SHP77 treated with DMSO at 0.1 percent for 48 hours (cell line): ENCODE measurements at places on chromosomes 1 and 21.

- no peak for DNase-seq
These were observed 84.5 kb downstream of the POU2F1 start for GRCh38 chr1:167305059-167305705.

DNA sequence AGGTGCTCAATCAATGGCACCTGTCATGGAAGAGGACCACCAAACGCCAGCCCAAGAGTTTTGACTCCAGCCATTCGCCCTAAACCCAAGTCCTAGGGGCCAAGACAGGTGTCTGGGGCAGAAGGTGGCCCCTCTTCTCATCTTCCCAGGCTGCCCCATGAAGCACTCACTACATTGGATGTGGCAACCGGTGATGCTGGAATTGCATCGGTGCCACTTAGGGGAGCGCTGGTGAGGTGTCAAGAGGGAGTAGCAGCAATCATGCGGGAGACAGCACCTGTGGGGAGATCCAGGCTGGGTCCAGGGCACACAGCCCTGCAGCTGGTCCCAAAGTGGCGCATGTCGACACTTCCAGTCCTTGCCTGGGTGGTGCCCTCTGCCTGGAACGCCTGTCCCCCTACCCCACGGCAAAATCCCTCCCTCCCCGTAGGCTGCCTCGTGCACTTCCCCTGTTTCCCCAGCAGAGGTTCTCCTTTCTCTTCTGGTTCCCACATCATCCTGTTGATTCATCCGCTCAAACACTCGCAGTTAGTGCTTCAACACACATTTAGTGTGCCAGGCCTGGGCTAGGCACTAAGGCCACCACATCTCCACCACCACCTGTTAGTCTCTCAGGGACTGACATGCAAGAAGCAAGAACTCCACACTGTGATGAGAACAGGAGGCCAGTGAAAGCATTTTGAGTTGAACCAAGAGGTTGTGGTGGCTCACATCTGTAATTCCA is 18.5 kb downstream of the PLA2G2D start:
- DNase-seq, result no peak

- DNase-seq, result no peak
These were observed 346.1 kb downstream of the SIPA1L2 start for GRCh38 chr1:232283864-232284263.

DNA sequence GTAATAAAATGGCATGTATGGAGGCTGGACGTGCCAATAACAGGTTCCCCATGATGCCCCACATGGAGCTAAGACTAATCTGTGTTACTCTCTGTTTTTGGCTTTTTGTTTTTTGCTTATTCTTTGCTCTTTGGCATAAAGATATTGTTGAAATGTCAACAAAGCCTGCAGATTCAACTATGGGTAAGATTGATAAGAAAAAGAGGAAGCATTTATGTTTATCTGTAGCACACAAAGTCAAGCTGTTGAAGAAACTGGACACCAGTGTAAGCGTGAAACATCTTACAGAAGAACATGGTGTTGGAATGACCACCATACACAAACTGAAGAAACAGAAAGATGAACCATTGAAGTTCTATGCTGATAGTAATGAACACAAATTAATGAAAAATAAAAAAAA is 402.7 kb downstream of the LTN1 start:
- DNase-seq, result no peak

DNA sequence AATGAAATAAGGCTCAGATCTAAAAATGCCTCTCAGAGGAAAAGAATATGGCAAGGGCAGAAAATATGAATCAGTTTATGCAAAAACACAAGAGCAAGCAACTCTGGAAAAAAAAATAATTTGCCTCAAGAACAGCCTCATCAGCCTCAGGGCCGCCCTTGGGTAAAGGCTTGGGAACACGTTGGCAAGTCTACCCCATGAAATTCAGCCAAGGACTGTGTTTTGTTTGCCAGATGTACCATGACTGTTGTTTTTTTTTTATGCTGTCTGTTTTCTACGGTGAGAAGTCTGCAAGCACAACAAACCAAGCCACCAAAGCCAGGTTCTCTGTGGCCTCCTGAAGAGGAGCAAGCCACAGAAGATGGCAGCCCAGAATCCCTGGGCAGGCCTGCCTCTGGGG is 18.0 kb downstream of the HHIPL2 start:
- DNase-seq, result no peak

- no peak for DNase-seq
These were observed 7.5 kb downstream of the CNN3 start for GRCh38 chr1:94919241-94920030.

GRCh38 chr1:24323281-24323680 is 4.1 kb downstream of the GRHL3 start:
- DNase-seq, result no peak

GRCh38 chr21:26432410-26432809 is 140.7 kb downstream of the CYYR1 start:
- DNase-seq, result no peak

DNA sequence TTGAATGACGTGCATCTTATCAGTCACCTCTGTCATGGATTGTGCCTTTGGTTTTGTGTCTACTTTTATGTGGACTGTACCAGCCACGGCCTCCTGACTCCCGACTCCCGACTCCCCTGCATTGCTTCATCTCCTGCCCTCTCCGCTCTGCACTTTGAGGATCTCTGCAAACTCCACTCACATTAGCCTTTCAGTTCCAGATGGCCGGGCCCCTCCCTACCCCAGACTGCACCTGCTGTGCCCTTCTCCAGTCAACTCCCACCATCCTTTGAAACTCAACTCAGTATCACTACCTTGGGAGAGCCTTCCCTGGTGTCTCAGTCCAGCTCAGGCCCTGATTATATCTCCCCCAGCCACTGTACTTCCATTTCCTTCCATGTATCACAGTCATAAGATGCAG is 71.4 kb downstream of the MDM4 start:
- DNase-seq, result no peak

DNA sequence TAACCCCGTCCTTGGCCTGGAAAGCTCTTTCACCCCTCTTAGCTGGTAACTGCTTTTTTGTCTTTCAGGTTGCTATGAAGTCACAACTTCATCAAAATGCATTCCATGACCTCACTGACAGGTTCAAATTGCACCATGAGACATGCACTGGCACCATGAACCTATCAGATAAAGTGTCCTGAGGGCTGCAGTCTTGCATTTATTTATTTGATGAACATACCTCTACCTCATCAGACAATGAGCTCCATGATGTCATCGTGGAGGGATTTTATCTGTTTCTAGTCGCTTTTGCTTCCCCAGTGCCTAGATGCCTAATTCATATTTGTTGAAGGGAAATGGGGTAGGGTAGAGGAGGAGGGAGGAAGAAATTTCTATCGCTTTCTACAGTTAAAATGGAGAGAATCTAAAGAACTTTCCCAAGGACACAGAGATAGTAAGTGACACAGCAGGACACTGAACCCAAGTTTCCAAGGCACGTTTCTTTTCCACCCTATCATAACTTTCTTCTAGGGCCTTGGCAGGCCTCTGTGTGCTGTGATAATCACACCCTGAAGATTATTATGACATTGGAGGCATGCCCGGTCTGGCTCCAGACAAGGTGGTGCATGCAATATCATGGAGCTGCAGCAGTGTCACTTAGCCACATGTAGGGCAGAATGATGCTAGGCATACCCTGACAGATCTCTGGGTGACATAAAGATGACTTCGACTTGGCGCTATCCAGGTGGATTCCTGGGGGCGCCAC is 69.5 kb downstream of the CD58 start:
- no peak for DNase-seq

DNA sequence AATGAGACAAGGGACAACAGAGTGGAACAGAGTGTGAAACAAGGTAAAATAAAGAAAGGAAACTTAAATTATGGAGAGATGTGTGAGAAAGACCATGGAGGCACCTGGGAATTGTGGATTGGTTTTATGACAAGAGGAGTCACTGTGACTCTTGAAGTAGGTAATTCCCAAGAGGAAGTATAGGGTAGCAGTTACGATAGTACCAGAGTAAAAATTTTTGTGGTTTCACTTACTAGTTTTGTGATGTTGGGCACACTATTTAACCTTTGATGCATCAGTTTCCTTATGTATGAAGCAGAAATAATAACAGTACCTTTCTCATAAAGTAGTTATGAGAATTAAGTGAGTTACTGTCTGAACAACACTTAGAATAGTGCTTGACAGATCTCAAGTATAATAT is 267.9 kb upstream of the DPYD start:
- DNase-seq, result no peak

GRCh38 chr21:26099610-26100219 is 70.9 kb downstream of the APP start:
- DNase-seq, result no peak

- no peak for DNase-seq
These were observed 4.9 kb upstream of the MIIP start for GRCh38 chr1:12014141-12014991.

DNA sequence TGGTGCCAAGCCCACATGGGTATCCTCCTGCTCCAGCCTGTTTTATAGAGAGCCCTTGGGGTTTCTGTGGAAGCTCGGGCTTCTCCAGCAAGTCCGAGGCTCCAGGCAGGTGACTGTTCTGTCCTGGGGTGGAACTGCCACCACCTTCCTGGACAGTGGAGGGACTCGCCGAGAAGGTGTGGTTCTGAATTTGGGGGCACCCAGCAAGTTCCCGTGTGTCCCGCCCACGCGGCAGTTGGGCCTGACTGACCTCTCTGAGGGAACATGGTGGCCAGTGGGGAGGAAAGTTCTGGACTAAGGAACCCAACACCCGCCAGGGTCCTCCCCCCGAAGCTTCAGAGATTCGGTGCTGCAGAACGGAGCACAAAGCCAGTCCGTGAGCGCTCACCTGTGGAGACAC is 158.1 kb upstream of the C1orf174 start:
- DNase-seq, result no peak

GRCh38 chr21:42698733-42699132 is 45.3 kb downstream of the PDE9A start:
- DNase-seq, result no peak

- DNase-seq, result no peak
These were observed 30.3 kb upstream of the CLIC4 start for GRCh38 chr1:24714859-24715520.

- no peak for DNase-seq
These were observed 67.8 kb downstream of the OBSCN start for GRCh38 chr1:228275430-228276173.

- DNase-seq, result no peak
These were observed 37.4 kb downstream of the UBE2T start for GRCh38 chr1:202304375-202304774.

DNA sequence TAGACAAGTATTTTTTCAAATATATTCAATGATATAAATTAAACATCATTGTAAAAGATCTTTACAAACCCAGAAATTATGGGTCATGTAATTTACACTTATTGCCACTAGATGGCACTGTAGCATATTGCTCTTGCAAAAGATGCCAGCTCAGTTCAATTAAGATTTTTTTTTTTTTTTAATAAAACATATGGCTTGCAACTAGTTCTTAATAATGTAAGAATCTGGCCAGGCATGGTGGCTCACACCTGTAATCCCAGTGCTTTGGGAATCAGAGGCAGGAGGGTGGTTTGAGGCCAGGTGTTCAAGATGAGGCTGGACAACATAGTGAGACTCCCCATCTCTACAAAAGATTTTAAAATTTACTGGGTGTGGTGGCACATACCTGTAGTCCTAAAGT is 49.4 kb upstream of the DESI2 start:
- DNase-seq, result no peak

DNA sequence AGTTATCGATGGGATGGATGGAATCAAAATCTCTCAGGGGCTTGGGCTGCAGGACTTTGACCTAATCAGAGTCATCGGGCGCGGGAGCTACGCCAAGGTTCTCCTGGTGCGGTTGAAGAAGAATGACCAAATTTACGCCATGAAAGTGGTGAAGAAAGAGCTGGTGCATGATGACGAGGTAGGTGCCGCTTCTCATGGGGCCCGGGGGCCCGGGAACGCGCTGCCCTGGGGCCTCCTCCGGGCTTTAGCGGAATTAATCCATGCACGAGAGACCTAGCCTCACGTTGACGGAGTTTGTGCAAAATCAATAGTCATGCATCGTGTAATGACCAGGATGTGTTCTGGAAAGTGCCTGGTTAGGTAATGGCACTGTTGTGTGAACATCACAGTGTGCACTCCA is 43.8 kb downstream of the FAAP20 start:
- no peak for DNase-seq

DNA sequence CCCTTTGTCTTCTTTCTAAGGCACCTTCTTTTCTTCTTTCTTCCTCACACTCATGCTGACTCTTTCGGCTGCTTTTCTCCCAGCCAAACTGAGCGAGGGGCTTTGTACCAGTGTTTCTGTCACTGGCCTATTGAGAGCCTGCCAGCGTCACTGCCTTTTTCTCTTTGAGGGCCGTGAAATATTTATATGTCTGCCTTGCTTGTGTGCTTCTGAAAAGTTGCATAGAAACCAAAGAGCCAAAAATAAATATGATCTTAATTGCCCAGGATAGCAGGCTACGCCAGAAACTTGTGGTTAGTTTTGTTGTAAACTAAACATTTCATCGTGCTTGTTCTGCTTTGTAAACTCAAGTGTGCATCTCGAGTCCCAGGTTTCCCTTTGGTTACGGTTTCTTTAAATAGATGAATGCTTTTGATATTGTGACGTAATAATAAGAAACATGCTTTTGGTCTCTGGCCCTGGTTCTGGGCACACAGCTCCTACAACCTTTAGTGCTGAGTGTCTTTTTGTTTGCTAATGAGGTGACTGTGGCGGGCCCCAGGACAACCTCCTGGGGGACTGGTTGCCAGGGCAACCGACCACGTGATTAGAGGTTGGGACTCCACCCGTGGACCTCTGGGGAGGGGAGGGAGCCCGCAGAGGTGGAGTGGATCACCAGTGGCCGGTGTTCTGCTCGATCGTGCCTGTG is 10.8 kb downstream of the SLC37A1 start:
- DNase-seq, result peak; percentile 55

DNA sequence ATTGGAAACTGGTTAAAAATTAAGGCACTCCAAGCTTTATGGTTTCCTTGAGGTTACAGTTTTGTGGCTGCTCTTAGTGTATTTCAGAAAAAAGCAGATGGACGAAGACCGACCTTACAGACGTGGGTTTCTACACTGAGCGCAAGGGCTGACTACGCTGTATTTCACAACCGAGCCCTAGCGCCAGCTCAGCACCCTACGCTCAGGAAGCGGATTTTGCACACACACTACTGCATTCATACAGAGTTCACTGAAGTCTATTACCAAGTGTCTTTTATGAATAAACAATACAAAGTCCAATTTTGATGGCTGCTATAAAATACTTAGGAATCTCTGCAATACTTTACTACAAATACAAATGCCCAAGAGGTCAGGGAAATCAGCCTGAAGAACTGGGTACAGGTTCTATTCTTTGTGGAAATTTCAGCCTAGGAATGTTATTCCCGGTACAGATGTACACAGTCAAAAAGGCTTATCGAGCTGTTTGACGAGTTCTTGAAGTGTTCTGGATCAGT is 23.8 kb downstream of the PTTG1IP start:
- no peak for DNase-seq
